ENCODE measurements at places on chromosomes 12 and 14. TPM values are rescaled to one million over a fixed set of nuclear protein-coding genes. Genes with fewer than 3 reads are reported as not detected.

CNIH1 gene
- 40.2 TPM for total RNA-seq

MMP19 gene
- total RNA-seq, result 0.18 TPM

WNT5B gene
- total RNA-seq, result 4.9 TPM

KLRC1 gene
- total RNA-seq, result not detected
